ENCODE measurements at places on chromosomes 3 and 15.

DNA sequence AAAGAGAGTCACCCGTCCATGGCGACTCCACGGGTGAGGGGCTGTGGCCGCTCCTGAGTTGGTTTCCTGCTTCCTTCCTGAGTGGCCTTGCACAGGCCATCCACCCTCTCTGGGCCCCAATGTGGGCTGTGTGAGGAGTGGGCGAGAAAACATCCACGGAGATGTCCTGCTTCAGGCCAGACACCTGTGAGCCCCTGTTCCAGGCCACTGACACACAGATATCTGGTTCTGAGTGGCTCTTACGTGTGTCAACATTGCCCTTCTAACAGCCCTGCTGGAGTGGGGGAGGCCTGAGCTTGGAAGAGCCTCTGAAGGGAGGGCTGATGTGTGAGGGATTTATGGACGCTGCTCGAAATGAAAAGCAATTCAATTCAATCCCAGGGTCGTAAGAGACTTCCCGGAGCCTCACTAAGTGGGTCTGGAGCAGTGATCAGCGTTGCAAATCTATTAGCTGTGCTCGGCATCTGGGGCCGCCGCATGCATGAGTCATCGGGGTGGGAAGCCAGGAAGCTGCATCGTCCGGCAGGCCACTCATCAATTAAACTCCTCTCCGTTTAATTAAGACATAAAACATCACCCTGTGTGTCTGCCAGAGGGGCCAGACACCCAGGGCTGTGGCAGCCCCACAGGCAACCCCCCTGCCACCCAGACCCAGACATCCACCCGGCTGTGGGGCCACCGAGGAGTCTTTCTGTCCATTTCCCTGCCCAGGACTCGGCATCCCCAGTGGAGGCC lies 20.0 kb upstream of the PRR23E start:
- no peak for DNase-seq

- DNase-seq = no peak
Measured at GRCh38 chr15:99054025-99054387, 46.4 kb upstream of the PGPEP1L start.

DNA sequence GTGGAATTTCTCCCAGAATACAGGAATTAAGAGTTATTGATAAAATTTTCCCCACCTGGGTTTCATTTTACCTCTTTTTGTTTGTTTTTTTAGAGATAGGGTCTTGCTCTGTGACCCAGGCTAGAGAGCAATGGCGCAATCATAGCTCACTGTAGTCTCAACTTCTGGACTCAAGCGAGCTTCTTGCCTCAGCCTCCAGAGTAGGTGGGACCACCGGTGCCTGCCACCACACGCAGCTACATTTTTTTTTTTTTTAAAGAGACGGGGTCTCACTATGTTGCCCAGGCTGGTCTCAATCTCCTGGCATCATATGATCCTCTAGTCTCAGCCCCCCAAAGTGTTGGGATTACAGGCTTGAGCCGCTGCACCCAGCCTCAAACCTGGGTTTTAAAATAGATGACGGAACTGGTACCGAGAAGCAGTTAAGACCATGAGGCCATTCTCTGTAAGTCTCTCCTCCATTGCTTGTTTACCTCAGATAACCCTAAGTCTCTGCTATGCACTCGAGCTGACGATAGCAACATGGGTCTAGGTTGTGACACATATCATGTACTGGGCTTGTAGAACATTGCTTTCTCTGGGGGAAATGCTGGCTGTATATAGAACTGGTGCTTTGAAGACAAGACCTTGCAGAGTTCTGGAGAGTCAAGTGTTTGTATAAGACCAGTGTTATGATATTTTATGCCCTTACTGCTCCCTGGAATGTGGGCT lies 16.4 kb downstream of the ETV5 start:
- no peak for DNase-seq

DNA sequence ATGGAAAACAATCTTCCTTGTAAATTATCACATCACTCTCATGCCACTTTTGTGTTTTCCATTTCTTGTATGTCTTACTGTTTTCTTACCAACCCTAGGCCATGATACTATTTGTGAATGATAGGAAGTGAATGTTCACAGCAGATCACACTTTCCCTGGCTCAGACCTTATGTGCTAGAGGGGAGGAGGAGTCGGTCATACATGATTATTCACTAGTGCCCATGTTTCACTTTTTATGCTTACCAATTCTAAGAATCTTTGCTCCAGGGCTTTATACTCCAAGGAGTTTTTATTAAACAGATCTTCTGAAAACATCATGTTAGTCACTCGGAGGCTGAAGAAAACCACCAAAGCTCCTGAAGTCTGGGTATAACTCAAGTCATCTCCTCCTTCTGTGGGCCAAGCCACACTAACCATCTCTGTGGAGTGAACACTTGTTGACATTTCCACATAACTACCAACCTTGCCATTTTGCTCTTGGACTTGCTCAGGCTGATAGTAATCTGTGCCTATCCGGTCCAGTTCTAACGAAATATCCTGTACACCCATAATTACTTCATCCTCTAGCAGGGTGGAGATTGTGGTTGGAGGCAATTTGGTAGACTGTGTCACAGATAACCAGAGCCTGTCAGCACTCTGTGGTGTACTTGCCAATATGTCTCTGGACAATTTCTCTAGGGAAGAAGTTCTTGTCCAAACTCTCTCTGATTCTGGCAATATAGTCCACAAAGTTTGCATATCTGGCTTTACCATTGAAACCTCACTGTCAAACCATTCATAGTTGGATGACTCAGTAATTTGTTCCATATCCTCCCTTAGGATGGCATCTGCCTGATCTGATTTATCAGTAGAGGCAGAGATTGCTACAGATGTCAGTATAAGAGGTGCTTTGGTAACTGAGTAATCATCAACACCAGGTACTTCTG lies 76.8 kb downstream of the IMPG2 start:
- no peak for DNase-seq

- no peak for DNase-seq
Measured at GRCh38 chr3:2212206-2212605, 113.5 kb downstream of the CNTN4 start.

Measured in tibial nerve (tissue), 4 donors.